ENCODE measurements at places on chromosomes 7 and 10.
A peak's percentile ranks its signal among the peaks of the same experiment; 100 is the strongest.

GRCh38 chr10:122073508-122073907 lies 84.5 kb downstream of the TACC2 start:
- DNase-seq = no peak

DNA sequence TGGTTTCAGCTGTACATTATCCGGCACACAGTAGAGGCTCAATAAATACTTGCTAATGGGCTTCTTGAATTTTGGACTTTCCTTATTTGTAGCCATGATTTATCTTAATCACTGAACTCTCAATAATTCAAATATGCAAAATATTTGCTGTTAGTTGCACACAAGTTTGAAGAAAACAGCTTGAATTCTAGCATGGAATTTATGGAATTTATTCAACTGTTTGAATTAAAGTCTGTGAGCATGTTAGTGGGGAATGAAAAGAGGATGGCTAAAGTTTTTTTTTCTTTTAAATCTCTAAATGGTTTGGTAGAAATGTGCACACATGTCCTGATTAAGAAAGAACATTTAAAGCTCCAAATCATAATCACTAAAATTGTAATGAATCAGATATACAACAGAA lies 42.5 kb downstream of the SIRT1 start:
- no peak for DNase-seq

- no peak for DNase-seq
Measured at GRCh38 chr7:121105262-121105661, 116.8 kb downstream of the CPED1 start.

GRCh38 chr7:142795339-142795863 lies 24.6 kb downstream of the PRSS2 start:
- peak; percentile 85 for DNase-seq

GRCh38 chr7:150428671-150429451 lies 21.6 kb upstream of the GIMAP8 start:
- DNase-seq = peak; percentile 40

- DNase-seq = no peak
Measured at GRCh38 chr7:41190581-41190980, 512.3 kb downstream of the INHBA start.

- DNase-seq = no peak
Measured at GRCh38 chr7:8585591-8585990, 152.2 kb downstream of the NXPH1 start.

- DNase-seq = no peak
Measured at GRCh38 chr7:34727464-34727995, 69.5 kb downstream of the NPSR1 start.

- no peak for DNase-seq
Measured at GRCh38 chr7:20482071-20482470, 133.4 kb upstream of the ABCB5 start.

GRCh38 chr7:150735596-150736358 lies 1.4 kb upstream of the GIMAP5 start:
- peak; percentile 49 for DNase-seq

GRCh38 chr10:63522995-63523394 lies 1.8 kb downstream of the REEP3 start:
- DNase-seq = no peak

- DNase-seq = no peak
Measured at GRCh38 chr7:104382616-104383015, 54.2 kb downstream of the LHFPL3 start.
